ENCODE measurements at places on chromosomes 12 and 14.

GRCh38 chr12:14185427-14186192 lies 179.9 kb upstream of the ATF7IP start:
- peak; percentile 63 for DNase-seq

DNA sequence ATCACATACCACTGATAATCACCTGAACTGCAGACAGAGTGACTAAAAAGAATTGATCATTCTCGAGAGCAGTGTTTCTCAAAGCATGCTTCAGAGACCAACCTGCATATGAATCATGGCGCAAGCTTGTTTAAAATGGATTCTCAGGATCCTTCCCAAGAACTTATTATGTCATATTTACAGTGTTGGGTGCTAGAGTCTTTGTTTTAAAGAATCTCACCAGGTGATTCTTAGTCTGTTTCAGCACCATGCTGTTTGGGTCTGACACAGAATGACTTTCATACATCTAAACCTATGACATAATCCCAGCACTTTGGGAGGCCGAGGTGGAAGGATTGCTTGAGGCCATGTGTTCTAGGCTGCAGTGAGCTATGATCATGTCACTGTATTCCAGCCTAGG lies 31.3 kb upstream of the SSPN start:
- no peak for DNase-seq

GRCh38 chr12:30450872-30451271 lies 244.8 kb downstream of the IPO8 start:
- no peak for DNase-seq

GRCh38 chr12:105083551-105084105 lies 630 bp downstream of the ALDH1L2 start:
- DNase-seq, result no peak

GRCh38 chr12:30989754-30990153 lies 63.2 kb downstream of the TSPAN11 start:
- no peak for DNase-seq

DNA sequence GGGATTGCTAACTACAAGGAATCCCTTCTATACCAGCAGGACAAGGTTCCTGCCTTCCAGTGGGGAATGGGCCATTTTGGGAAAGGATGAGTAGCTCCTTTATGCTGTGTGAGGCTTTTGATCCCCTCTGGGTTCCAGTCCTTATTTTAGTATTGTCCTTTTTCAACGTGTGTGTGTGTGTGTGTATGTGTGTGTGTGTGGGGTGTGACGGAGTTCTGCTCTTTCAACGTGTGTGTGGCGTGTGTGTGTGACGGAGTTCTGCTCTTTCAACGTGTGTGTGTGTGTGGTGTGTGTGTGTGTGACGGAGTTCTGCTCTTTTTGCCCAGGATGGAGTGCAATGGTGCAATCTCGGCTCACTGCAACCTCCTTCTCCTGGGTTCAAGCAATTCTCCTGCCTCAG lies 27.4 kb downstream of the RAB35 start:
- DNase-seq, result no peak

GRCh38 chr14:92519246-92520101 lies 5.9 kb downstream of the RIN3 start:
- DNase-seq, result no peak

GRCh38 chr12:58026426-58026825 lies 85.1 kb downstream of the ATP23 start:
- no peak for DNase-seq

DNA sequence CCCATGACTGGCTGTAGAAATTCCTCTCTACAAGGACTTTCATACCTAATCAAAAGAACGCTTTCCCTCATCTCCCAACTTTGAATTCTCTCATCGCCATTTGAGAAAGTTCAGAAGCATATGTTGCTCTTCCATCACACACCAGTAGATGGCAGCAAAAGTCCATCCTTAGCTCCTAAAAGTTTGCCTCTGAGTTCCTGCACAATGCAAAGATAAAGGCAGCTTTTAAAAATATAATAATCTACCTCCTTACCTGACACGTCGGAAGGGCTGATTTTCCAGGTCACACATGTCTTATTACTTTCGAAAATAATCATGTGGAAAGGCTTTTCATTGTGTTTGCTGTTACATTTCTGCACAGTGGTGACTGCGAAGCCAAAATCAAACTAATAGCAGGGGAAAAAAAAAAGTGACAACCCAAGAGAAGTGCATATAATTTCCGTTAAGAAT lies 456.7 kb upstream of the SEL1L start:
- DNase-seq, result peak; percentile 52

DNA sequence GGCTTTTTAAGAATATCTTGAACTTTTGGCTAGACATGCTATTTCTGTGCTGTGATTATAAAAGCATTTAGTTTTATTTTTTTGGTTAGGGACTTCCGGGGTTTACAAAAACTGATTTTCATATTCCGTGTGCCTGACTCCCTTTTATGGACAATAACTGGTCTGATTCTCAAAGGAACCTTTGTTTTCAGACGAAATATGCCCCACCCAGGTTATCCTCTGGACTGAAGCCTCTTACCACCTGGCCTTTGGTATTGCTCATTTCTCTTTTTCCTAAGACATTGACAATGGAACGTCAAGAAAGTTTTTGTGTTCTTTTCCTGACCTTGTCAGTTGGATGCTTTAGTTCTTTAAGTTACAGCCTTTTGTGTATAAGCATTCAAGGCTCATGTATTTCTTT lies 10.8 kb downstream of the TIGAR start:
- no peak for DNase-seq

- no peak for DNase-seq
Observed at GRCh38 chr14:51333901-51334521, 94.0 kb downstream of the TMX1 start.

DNA sequence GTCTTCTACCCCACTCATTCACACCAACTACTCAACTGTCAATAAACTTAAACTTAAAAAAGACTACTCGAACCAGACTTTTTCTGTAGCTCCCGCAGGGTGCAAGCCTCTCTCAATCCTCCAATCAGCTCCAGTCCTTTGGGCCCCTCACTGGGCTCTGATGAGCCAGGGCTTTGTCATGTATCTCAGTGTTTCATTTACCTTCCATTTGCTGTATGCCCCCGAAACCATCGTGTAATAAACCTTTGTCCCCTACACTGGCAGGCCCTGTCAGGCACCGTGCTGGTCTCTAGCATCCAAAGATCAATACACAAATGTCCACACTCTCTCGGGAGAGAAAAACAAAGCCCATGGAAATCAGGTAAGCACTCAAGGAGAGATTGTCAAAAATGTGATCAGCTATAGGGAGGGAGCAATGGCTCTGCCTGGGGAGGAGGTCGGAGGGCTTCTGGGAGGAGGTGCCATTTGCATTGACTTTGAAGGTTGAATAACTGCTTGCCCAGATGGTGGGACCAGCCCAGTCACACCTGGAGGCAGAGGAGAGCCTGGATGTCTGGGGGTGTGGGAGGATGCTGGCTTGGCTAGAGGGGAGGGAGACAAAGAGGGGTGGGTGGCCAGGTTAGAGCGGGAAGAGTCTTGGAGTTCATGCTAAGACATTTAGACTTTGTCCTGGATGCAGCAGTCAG lies 42.1 kb upstream of the DICER1 start:
- DNase-seq, result no peak

GRCh38 chr12:40892528-40892927 lies 200.3 kb downstream of the CNTN1 start:
- no peak for DNase-seq

- no peak for DNase-seq
Observed at GRCh38 chr14:53792909-53793308, 163.7 kb downstream of the BMP4 start.

- DNase-seq, result no peak
Observed at GRCh38 chr12:102759466-102759865, 157.6 kb downstream of the PAH start.

DNA sequence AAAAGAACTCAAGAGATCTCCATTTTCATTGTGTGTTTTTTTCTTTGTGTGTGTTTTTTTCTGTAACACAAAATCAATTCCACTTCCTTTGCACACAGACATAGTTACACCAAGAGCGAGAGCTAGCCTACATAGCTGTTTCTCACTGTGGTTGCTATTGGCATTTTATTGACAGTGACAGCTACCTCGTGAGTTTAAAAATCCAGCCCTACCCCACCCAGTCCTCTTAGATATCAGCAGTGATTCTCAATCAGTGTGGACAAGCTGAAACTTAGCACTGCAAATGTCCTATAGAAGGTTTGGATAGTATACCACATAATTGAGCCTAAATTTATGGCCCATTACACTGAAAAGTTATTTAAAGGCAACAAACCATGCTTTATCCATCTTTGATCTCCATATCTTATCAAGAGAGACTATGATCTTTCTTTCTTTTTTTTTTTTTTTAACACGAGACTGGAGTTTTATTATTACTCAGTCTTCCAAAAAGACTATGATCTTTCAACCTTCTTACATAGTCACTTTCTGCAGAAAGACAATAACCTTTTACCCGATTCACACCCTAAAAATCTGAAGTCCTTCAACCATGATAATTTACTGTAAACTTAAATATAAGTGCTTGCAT lies 46.8 kb downstream of the ATP2B1 start:
- no peak for DNase-seq

GRCh38 chr12:62683776-62684569 lies 217.3 kb downstream of the MON2 start:
- DNase-seq, result no peak

GRCh38 chr14:56195223-56195622 lies 77.0 kb downstream of the PELI2 start:
- DNase-seq, result no peak

DNA sequence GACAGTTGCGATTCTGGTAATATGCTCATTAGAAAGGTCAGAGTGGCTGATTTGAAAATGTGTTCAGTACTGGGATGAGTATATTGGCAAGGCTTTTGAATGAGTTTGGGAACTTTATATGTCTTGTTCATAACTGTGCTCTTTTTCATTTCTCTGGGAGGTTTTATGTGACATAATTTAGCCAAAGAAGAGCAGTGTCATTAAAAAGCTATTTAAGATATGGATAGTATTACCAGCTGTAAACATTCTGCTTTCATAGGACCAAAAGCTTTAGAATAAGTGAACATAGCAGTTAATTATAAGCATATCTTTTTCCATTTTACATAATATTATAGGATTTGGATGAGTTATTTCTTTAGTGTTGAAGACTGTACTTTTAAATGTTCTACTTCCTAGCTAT lies 260.4 kb downstream of the TTC6 start:
- no peak for DNase-seq

Measured in COLO829 (cell line).